ENCODE measurements at places on chromosomes 2 and 18. TPM values are rescaled to one million over a fixed set of nuclear protein-coding genes. Genes with fewer than 3 reads are reported as not detected.

Gene PLB1
- total RNA-seq: 0.31 TPM

Gene EMX1
- total RNA-seq: not detected

DNA sequence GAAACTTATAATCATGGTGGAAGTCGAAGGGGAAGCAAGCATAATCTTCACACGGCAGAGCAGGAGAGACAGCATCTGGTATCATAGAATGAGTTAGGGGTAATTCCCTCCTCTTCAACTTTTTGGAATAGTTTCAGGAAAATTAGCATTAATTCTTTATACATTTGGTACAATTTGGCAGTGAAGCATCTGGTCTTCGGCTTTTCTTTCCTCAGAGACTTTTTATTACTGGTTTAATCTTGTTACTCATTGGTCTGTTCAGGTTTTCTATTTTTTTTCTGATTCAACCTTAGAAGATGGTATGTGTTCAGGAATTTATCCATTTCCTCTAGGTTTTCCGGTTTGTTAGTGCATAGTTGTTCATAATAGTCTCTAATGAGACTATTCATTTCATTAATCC lies 39.7 kb upstream of the ABCA12 start:
- no peak for DNase-seq

GRCh38 chr2:6909431-6910385 lies 7.5 kb upstream of the RNF144A start:
- DNase-seq: no peak

GRCh38 chr2:45986509-45986908 lies 310.7 kb upstream of the EPAS1 start:
- no peak for DNase-seq
